Activated CD8-positive, alpha-beta memory T cell treated with anti-CD3 and anti-CD28 coated beads for 1 hour (primary cell): ENCODE measurements at places on chromosomes 7 and 10.

GRCh38 chr7:27992755-27993493 lies 187.7 kb downstream of the JAZF1 start:
- DNase-seq = no peak

DNA sequence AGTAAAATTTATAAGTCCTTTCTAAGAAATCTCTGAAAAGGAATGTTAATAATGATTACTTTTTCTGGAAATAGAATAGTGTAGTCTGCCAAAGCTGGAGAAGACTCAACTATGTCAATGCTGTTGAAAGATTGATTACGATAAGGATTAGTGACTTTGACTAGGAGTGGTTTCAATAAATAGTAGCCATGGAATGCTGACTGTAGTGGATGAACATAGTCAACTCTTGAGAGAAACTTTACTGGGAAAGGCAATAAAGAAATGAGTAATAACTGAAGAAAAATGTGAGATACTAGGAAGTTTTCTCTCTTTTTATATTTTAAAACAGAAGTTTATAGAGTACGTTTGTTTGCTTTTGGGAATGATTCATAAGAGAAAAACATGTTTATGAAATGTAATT lies 105.0 kb upstream of the CDK13 start:
- no peak for DNase-seq

- no peak for DNase-seq
Measured at GRCh38 chr10:663831-664251, 25.6 kb downstream of the DIP2C start.

DNA sequence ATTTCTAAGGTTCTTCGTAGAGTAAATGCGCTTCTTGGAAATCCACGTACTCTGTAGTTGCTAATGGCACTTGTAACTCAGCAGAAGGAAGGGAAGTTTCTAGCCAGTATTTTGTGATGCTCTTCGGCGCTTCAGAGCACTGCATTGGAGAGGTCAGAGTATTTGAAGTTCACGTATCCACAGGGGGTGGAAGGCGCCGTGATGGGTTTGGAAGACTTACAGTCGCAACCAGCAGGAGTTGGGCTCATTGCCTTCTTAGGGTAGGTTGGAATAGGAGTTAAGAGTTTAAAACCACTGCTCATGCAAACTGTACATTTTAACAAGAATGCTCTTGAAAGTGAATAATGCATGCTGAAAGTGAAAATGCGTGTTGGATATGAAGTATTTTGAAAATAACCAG lies 49.1 kb downstream of the SHH start:
- no peak for DNase-seq

- DNase-seq = no peak
Measured at GRCh38 chr10:68079434-68079833, 4.4 kb upstream of the HERC4 start.

GRCh38 chr7:38385682-38386081 lies 112.2 kb upstream of the TARP start:
- DNase-seq = no peak

DNA sequence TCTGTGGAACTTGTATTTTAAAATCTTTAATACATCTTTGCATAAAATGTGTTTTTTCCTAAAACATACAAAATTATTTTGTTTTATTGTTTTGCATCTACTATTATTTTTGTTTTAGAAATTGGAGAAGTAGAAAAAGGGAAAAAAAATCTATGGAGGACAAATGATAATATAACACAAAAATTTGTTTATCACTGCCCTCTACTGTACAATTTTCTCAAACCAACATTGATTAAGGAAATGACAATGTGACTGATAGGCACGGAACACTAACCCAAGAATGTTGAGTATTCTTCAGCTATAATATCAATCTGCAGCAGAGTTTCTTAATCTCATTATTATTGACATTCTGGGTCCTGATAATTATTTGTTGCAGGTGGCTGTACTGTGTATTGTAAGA lies 9.5 kb upstream of the ING3 start:
- DNase-seq = no peak
